ENCODE measurements at places on chromosomes 6 and 20.

GRCh38 chr6:52418606-52419005 lies 1.5 kb upstream of the EFHC1 start:
- no peak for DNase-seq

GRCh38 chr6:36506611-36507010 lies 40.7 kb downstream of the STK38 start:
- DNase-seq = no peak

DNA sequence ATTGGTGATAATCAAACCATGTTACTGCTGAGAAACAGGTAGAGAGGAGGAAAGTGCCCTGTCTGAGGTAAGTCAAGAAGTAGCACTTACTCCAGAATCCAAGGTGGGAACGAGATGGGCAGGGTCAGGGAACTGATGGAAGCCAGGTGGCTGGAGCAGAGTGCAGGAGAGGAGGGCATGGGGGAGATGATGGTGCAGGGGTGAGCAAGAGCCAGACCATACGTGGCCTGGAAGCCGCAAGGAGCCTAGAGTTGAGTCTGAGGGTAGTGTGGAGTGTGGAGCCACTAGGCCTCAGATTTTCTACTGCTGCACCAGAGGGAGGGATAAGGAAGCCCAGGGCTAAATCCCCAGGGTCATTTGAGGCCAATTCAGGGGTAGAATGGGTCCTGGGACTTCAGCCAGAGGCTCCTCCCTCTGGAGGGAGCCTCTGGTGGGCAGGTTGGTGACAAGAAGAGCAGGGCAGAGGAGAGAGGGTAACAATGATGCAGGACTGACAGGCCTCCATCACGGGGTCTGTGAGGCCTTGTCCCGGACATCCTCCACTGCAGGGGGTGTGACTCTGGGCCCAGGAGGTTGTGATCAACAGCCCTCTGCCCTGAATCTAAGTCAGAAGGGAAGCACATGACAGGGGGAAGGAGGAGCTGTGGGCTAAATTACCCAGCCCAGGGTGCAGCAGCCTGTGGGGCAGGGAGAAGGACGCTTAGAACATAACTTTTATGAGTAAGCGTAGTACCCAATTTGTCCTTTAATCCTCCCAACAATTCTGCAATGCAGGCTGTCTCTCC lies 28.7 kb downstream of the COX4I2 start:
- no peak for DNase-seq

DNA sequence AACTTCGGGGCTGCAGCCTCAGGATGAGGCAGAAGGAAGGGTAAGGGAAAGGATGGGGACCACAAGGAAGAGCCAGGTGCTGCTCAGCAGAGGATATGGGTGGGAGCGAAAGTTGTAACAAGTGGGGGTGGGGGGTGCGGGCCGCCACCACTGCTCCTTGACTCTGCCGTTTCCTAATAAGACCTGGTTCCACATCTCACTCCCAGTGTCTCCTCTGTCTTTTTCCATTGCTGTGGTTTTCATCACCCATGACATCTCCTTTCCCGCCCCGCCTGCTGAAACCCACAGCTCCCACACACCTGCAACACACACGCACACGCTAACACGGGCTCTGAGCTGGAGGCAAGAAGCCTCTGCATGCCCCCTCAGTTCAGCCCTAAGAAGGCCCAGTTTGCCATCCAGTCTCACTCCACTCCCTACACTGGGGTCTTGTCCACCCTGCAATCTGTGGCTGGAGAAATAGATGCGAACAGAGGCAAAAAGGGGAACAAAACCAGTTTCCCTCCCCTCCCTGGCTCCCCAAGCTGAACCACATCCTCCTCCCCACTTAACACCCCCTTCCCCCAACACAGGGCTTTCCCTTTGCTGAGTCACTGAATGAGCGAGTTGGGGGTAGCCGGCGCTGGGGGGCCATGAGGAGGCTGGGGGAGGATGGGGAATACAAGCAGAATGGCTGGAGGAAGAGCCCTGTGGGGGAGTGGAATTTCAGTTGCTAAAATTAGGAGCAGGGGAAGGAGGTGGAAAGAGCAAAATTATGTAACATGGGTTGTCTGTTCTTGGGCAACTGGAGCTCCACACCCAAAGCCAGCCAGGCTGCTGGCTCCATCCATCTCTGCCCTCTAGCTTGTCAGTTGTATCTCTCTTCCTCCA lies 11.5 kb downstream of the NFKBIL1 start:
- no peak for DNase-seq

DNA sequence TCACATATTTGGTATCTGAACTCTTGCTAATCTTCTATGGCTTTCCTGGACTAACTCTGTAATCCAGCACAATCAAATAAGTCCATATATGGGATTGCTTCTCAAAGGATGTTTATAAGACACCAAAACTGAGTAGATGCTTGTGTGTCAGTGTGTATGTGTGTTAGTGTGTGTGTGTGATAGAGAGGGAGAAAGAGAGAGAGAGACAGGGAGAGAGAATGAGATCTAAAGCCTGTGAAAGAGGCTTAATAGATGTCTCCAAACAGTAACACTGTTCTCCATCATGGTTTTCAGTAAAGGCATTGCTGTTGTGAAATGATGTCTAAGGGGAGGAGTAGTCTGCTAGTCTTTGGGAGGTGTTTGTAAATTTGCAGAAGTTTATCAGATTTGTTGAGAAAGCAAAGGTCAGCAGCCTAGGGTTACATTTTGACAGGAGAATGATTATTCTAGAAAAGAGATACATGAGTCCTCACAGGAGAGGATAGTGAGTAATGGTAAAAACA lies 73.9 kb upstream of the MLIP start:
- DNase-seq = no peak

- no peak for DNase-seq
These were observed 13.4 kb upstream of the HIVEP2 start for GRCh38 chr6:142958343-142958742.

DNA sequence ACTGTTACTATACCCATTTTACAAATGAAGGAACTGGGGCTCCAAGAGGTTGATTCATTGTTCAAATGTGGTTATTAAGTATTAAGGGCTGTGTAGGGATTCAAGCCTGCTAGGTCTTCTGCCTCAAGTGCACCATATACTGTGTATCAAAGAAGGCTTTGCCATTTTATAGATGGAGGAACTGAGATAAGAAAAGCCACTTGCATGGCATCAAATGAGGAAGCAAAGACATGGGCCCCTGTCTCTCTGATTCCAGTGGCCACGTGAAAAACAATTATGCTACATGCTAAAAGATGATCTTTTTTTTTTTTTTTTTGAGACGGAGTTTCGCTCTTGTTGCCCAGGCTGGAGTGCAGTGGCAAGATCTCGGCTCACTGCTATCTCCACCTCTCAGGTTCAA lies 67.0 kb downstream of the TMEM200A start:
- DNase-seq = no peak

- DNase-seq = no peak
These were observed 32.5 kb downstream of the MUC22 start for GRCh38 chr6:31042806-31043205.

DNA sequence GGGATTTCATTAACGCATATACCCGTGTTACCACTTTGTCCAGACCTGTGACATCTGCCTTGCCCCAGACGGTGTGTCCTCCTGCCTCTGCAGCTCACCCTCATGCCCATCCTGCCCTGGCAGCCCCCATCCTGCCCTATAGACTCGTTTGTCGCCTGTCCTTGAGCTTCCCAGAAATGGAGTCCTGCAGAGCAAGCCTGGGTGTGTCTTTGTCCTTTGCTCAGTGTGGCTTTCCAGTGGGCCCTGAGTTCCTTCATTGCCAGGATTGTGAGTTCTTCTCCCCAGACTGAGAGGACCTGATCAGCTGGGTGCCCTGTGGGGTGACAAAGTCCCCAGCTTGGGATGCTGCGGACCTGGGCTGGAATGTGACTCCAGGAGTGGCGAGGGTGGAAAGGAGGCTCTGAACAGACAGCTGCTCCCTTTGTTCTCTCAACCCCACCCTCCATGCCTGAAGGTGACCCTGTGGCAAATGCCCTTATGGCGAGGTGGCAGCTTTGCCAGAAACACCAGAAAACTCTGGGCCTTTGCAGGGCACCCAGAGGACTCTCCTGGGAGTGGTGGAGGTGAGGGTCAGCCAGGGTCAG lies 2.4 kb upstream of the CST3 start:
- DNase-seq = no peak

DNA sequence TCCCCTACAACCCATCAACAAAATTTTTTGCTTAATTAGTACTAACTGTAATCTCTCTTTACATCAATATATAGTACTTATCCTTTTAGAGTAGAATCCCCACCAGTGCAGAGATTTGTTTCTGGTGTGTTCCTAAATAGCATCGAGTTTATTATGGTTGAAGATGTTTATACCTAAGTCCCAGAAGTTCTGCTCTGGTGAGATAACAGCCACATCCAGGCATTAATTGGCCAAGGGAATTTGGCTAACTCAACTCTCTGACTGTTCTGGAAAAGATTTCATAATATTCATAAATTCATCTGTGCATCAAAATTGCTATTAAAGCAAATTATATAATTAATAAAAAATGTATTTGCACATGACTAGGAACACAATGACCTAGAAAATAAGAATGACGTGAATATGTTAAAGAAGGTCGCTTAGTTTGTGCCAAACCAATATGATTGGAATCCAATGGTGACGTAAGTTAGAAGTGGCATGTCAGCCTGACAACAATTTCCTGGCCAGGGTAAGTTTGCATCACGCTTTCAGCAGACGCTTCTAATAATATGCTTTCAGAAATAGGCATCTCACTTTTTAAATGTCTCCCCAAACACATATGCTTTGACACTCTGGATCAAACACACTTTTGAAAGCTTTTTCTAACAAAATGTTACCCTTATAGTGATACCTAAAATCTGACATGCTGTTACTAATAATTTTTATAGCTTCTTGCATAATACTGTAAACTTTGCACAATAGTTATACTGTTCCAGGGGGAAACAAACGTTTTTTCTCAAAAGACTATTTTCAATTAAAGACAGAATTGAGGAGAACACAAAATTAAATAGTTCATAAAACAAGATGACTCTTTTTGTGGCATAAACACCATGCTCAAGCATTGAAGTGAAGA lies 236.7 kb downstream of the TENT5A start:
- no peak for DNase-seq

GRCh38 chr6:35360349-35361138 lies 18.2 kb downstream of the PPARD start:
- DNase-seq = no peak

DNA sequence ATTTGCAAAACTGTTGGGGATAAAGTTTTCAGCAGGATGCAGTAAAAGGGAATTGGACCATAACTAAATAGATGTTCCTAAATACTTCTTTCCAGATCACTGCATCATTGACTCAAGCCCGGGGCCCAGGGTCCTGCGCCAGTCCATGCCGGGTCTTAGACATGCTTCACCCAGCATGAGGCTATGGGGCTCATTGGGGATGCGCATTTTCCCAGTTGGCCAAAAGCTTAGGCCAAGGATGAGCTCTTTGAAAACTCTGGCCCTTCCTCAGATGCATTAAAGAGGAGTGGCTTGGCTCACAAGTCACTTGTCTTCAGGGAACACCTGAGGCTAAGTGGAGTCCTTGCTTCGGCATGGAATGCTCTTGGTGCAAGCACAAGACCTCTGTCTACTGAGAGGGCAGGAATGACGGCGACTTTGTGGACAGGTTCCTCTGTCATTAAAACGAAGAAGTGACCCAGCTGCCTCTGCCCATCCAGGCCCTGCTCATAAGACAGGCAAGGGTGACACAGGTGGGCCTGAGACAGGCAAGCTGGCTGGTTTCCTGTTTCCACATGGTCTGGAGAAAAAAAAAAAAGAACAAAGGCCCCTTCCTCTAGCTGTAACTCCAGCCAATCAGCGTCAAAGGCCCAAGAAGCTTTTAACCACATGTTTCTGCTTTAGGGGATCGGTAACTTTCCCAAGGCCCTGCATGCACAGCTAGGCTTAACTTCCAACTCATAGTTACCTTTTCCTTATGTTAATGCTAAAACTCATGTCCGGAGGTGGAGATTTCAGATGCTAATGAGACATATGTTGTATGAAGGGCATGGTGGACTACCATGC lies 81.4 kb upstream of the CDH4 start:
- no peak for DNase-seq

DNA sequence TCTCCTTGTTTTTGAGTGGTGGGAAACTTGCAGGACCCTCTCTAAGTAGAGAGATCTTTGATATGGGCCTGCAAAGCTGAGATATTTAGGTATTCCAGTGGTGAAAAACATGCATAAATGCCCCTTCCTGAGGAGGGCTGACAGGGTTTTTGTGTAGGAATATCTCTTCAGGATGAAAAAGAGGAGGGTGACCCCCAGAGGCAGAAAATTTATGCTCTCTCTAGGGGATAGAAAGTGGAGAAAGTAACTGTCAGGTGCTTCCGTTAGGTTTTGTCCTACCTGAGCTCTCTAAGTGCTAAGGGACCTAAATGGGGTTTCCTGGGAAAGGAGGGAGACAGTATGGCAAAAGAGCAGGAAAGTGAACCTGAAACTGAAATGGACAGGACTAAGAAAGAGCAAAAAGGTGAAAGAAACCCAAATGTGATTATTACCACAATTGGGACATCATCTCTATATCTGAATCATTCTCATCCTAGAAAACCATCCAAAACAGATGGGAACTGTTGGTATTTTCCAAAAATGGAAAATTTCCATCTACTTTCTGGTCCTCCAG lies 2.0 kb downstream of the COL19A1 start:
- DNase-seq = no peak

GRCh38 chr20:12255461-12255970 lies 337.8 kb downstream of the BTBD3 start:
- DNase-seq = no peak

GRCh38 chr6:54768494-54768893 lies 78.1 kb upstream of the FAM83B start:
- no peak for DNase-seq

GRCh38 chr6:167917551-167918154 lies 79.8 kb upstream of the KIF25 start:
- DNase-seq = no peak

- no peak for DNase-seq
These were observed 325.1 kb downstream of the SOX4 start for GRCh38 chr6:21918666-21919065.

DNA sequence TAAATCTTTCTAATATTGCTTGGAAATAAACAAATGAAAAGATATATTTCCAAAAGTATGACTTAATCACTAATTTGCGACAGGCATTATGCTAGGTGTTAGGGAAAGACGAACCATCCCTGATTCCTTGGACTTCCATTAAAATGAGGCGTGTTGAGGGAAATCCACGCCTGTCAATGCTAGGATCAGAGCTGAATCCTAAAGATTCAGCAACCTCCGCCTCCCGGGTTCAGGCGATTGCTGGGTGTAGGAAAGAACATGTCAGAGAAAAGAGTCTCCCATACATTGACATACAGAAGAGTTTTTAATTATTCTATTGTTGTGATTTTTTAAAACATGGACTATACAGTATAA lies 16.8 kb upstream of the PRSS16 start:
- DNase-seq = no peak

DNA sequence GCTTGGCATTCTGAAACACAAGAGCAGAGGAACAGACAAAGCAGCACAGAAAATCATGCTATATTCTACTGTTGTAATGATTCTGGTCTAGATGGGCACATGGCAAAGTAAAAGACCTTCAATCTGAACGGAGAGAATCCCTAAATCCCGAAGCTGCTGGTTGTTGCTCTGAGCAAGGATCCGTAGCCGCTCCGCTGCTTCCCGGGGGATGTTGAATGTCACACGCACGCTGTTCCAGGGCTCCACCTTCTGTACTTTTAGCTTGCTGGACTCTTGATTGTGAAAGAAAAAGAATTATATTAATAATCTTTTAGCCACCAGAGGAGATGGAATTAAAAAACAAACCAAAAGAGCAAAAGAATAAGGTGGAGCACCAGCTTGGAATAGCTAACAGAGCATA lies 49.3 kb downstream of the NCOA6 start:
- no peak for DNase-seq

Measured in stimulated activated CD8-positive, alpha-beta memory T cell treated with anti-CD3 and anti-CD28 coated beads, Interleukin-15, amount 100 ng/mL, for 1 hour (primary cell).